Fibroblast of skin of abdomen (primary cell): ENCODE measurements at places on chromosomes 3 and 15.

GRCh38 chr3:76324101-76324500 lies 538.8 kb upstream of the ZNF717 start:
- DNase-seq: no peak

DNA sequence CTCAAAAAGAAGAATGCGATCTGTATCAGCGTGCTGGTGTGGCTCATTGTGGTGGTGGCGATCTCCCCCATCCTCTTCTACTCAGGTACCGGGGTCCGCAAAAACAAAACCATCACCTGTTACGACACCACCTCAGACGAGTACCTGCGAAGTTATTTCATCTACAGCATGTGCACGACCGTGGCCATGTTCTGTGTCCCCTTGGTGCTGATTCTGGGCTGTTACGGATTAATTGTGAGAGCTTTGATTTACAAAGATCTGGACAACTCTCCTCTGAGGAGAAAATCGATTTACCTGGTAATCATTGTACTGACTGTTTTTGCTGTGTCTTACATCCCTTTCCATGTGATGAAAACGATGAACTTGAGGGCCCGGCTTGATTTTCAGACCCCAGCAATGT lies 1.3 kb downstream of the P2RY1 start:
- no peak for DNase-seq

- no peak for DNase-seq
Observed at GRCh38 chr3:7146529-7146928, 285.6 kb downstream of the GRM7 start.

DNA sequence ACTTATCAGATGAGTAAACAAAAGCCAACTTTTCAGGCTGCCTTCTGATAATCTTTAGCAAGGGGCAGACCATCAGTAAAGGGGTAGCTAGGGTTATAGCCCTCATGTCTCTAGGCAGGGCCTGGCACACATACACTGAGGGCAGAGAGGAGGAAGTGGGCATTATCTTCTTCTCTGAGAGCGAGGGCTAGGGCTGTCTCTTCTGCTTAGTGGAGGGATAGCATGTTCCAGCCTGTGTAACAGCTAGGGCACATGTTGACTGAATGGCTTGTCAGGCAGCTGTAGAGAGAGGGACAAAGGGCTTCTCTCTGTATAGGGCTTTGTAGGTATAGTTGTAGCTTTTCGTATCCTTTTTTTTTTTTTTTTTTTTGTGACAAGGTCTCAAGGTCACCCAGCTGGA lies 17.8 kb downstream of the CRTC3 start:
- no peak for DNase-seq

DNA sequence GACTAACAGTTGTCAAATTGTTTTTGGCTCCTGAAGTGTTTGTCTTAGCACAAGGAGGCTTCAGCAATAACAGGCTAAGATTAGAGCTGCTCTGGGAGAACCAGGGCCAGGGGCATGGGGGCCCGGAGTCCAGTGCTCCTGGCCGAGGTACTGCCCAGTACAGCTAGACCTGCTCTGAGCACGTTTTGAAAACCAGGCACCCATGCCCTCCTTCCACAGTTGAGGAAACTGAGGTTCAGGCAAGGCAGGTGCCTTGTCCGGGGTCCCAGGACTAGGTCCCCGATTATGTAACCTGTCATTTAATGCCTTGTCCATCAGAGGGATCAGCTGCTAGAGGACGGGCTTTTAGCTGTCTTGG lies 19.2 kb downstream of the KBTBD13 start:
- DNase-seq: no peak

DNA sequence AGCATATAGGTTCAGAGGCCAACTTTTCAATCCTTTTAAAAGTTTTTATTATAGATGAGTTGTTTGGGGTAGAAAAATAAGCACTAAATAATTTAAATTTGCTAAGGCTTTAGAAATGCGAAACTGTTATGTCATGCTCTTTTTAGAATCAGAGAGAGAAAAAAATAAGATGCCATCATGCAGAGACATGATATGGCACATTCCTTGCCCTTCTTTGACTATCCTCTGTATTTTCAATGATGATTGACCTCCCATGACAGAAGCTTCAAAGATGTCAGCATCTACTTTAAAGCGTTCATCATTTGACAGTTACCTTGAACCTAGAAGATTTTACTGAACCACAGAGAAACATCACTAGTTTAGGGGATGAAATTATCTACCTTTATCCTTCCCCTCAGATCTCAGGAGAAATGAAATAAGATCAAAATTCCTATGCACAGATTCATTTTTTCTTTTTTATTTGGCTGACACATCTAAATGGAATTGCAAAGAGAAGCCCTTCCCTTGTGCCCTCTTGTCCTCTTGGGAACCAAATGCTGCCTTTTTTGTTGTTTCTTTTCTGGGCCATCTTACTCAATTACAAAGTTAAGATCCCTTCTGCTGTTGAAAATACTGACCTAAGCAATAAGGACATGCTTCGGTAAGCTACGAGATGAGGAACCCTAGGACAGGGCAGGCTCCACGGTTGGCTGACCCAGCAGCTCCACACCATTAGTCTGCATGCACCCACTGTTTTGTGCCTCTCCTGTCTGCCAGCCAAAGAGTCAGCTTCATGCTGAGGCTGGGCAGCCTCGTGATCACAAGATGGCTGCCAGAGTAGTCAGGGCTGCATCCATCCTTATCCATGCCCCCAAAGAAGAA lies 289.7 kb upstream of the TPM1 start:
- peak; percentile 27 for DNase-seq

- DNase-seq: peak; percentile 60
Observed at GRCh38 chr3:136366289-136366688, 116.1 kb downstream of the PCCB start.

GRCh38 chr3:150317469-150317868 lies 90.6 kb upstream of the TSC22D2 start:
- DNase-seq: no peak

DNA sequence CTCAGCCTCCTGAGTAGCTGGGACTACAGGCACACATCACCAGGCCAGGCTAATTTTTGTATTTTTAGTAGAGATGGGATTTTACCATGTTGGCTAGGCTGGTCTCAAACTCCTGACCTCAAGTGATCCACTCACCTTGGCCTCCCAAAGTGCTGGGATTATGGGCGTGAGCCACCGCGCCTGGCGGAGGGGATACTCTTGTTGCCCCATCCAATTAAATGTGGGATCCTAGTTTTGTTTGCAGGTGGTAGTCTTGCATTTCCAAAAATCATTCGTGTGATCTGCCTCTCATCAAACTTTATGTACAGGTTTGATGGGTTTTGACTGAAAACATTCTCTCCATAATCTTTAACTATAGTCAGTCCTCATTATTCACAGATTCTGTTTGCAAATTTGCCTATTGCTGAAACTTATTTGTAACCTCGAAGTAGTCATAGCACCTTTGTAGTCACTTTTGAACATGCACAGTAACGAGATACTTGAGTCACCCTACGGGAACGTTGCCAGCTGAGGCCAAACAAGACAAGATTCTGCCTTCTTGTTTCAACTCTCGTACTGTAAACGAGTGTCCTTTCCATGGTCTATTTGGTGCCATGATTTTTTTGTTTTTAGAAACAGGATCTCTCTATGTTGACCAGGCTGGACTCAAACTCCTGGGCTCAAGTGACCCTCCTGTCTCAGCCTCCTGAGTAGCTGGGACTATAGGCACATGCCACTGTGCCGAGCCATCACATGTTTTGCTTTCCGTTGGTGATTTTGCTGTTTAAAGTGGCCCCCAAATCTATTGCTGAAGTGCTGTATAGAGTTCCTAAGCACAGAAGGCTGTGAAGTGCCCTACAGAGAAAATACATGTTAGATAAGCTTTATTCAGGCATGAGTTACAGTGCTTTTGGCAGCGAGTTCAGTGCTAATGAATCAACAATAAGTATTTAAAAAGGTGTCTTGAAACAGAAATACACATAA lies 8.1 kb upstream of the MAPK6 start:
- peak; percentile 75 for DNase-seq

- DNase-seq: no peak
Observed at GRCh38 chr15:22224241-22224671, 143.9 kb downstream of the OR4M2 start.

DNA sequence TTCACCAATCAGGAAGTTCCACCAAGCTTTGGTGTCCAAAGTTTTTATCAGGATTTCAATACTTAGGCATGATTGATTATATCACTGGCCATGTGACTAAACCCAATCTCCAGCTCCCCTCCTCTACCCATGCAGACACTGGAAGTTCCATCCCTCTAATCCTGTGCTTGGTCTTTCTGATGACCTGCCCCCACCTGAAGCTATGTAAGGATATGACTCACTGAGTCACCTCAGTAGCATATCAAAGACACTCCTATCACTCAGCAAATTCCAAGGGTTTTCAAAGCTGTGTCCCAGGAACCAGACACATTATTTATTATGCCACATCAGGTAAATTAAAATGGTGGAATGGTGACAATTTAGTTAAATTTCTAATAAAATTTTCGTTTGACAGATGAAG lies 158.9 kb downstream of the TAFA4 start:
- no peak for DNase-seq

DNA sequence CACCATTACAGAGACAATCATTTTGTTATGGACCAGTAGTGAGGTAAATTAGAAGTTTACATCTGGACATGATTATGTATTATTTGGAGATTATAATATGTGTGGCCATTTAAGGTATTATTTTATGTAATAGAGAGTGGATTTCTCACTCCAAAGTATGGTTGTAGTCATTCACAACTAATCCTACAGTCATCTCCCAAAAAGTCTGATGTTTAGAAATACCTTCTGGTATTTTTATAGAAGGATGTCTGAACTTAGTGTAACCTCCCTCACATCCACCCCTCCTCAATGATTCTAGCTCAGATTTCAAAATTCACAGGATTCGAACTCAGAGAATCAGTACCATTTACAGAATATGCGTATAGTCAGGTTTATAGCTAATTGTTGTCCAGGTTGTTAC lies 346.6 kb upstream of the MEIS2 start:
- DNase-seq: peak; percentile 62

DNA sequence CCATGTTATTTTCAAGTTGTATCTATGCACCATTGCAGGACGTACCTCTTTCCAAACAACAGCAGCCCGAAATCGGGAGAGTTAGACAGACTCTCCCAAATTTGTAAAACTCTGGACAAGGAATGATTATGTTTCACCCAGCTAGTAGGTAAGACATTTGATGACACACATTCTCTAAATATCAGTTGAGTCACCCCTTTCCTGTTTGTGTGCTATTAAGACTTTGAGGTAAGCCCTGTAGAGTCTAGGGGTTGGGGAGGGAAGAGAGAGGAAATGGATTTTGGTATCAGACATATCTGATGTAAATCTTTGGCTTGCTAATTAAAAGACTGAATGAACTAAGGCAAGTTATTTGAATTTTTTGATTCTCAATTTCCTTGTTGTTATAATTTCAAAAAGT lies 999.0 kb downstream of the TUSC7 start:
- DNase-seq: no peak

GRCh38 chr15:34953851-34954250 lies 15.7 kb downstream of the AQR start:
- no peak for DNase-seq

GRCh38 chr3:30693470-30694120 lies 87.2 kb downstream of the TGFBR2 start:
- DNase-seq: peak; percentile 74

DNA sequence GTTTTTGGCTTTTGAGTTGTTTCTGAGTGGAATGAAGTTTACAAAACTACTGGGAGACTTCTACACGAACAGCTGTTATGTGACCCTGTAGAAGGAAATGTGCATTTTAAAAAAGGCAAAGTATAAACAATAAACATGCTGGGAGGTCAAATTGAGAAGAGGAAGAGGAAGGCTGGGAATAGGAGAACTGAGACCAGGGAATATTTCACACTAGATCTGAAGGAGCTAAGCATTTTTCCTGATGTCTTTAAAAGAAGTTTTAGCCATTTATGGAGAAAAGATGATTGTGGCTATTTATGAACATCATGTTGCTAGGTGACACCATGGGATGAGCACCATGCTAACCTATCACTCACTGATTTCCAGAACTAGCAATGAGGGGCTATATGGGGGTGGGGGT lies 76.3 kb upstream of the FAM98B start:
- no peak for DNase-seq

- no peak for DNase-seq
Observed at GRCh38 chr15:40893019-40893670, 1.1 kb upstream of the VPS18 start.

DNA sequence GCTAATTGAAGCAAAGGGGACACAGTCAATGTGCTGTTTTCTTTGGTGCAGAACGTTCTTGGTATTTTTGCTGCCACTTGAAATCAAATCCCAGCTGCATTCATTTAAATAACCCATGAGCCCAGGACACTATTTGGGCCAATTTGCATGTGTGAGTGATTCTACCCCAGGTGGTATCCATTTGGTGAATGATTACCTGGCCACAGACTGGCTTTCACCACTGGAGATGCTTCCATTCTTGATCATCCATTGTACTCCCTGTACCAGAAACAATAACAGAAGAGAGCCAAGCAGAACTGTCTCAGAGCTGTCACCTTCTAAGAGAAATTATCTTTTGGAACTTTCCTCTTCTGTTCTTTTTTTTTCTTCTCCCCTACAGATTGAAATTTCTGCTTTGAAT lies 139.7 kb upstream of the RARB start:
- DNase-seq: no peak

DNA sequence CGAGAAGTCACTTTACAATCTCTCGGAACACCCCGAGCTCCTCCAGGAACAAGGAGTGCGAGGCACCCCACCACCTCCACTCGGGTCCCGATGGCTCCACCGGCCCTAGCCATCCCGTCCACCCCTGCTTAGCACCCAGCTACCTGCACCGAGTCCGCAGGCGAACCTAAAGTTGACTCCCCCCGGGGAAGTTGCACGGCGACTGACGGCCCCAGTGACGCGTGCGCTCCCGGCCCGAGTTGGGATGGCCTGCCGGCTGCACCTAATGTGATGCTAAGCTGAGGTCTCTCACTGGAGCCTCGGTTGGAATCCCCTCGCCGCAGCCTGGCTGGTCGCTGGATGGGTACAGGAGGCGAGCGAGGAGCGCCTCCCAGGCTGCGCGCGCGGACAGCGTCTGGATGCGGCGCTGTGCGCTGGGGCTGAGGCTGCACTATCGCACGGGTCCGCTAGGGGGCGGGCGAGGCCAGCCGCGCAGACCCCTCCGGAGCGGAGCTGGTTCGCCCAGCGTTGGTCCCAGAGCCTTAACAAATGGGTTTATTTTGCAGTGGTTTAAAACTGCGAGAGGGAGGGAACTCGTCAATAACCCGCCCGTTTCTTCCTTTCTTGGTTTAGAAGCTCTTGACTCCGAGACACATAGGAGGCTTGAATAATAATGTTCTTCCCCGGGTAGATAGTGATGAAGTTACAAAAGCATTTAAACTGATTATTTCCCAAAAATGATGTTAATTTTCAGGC lies at the start of gene OXTR:
OXTR (minus strand) TSS at position 526 of the 735 bp plus-strand sequence. CDS start 1,426 bp downstream, outside the sequence.
- peak; percentile 86 for DNase-seq
